ENCODE measurements at places on chromosomes 3 and 15.

DNA sequence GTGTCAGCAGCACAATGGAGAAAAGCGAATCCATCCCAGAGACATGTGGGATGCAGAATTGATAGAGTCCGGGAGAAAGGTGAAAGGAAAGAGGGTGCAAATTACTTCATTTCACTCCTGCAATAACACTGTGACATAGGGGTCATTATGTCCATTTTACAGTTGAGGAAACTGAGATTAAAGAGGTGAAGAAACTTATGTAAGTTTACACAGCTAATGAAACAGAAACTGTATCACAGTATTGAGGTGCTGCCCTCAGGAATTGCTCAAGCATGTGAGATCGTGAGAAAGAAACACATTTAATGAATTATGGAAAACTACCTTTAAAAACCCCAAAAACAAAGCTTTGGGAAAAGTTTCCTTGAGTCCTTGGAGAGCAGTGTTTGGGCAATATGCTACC is 103.6 kb upstream of the PFN2 start:
- no peak for DNase-seq

DNA sequence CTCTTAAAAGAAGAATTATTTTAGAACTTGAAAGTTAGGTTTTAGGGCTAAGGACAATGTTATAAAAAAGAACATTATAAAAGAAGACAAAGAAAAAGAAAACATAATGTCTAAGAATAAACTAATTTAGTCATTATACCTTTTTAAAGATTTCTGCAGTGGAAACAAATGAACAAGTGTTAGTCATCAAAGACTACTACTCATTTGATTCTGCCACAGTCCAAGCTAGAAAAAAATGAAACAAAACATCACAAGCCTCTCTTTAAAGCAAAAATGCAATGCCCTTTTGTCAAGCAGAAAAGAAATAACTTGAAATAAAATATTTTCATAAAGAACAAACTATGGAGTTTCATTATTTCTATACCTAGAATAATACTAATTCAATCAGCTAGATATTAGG is 102.0 kb downstream of the TBC1D5 start:
- DNase-seq = peak; percentile 78

- DNase-seq = peak; percentile 32
Observed at GRCh38 chr15:28096670-28097431, 2.3 kb downstream of the OCA2 start.

GRCh38 chr15:91561371-91562100 is 292.0 kb upstream of the SLCO3A1 start:
- peak; percentile 97 for DNase-seq

- peak; percentile 64 for DNase-seq
Observed at GRCh38 chr3:162141272-162141791, 644.7 kb downstream of the OTOL1 start.

DNA sequence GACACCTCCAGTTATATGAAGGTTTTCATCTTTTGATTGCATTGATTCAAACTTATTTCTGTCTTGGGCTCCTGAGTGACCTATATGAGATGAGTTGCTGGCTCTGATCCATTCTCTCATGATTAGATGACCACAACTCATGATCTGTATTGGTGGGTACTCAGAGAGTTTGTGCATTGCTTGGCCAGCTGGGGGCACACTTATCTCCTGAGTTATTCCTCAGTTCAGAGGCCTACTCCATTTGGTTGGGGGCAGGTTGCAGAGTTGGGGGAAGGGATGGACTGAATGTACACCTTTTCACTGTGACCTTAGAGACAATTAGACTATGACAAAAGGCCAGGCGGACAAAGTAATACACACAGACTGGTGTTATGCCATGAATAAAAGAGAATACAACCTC is 166.2 kb upstream of the SEMA6D start:
- peak; percentile 3 for DNase-seq

- no peak for DNase-seq
Observed at GRCh38 chr3:78913711-78914110, 854.1 kb downstream of the ROBO1 start.

DNA sequence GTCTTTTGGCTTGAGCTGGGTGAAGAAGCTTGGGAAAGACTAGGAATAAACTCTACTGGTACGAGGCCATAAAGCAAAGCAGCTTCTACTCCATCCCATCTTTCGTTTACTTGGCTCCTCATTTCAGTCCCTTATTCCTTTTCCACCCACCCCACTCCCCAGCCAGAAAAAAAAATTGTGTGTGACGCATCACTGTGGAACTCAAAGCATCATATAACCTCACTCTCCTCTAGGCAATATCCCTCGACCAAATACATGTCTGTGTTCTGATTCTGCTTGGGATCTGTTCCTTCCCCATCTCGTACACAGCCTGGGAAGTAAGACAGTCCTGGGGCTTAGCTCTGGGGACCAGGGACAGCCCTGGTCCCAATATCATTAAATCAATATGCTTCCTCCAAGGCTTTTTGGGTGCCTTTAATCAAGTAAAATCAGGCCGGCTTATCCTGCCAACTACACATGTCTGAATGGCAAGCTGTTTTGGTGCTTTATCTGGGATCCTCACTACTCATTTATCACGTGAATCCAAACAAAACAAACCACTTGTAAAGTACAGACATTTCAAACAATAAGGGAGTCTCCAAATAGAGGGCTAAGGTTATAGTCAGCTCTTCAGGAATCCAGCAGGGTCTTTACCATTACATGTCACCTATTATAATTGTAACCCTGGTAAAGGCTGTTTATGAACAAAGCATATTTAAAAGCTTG is 74.9 kb upstream of the ZBED2 start:
- peak; percentile 60 for DNase-seq

DNA sequence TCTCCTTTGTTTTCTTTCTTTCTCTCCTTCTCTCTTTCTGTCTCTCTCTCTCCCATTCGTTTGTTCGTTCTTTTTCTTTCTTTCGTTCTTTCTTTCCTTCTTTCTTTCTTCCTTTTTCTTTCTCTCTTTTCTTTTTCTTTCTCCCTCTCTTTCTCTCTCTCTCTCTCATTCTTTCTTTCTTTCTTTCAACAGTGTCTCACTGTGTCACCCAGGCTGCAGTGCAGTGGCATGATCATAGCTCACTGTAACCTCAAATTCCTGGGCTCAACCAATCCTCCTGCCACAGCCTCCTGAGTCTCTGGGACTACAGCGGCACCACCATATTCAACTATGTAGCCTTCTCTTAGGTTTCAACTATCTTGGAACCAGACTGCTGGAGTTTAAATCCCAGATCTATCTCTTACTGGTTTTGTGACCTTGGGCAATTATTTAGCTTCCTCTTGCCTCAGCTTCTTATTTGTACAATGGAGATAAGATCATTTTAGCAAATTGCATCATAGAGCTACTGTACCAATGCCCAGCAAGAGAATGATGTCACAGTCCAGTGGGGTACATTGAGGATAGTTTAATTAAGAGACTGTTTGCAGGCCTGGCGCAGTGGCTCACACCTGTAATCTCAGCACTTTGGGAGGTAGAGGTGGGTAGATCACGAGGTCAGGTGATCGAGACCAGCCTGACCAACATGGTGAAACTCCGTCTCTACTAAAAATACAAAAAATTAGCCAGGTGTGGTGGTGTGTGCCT is 27.3 kb upstream of the PARL start:
- DNase-seq = peak; percentile 15

DNA sequence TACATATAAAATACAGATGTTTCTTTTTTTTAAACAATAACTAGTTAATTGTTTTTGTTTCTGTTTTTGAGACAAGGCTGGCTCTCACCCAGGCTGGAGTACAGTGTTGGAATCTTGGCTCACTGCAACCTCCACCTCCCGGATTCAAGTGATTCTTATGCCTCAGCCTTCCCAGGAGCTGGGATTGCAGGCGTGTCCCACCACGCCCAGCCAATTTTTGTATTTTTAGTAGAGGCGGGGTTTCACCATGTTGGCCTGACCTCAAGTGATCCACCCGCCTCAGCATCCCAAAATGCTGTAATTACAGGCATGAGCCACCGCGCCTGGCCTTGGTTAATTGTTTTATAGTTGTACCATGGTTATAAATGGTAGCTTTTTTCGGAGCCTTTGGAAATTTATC is 72.3 kb downstream of the PIAS1 start:
- peak; percentile 49 for DNase-seq

GRCh38 chr3:156150434-156151066 is 30.2 kb downstream of the KCNAB1 start:
- DNase-seq = peak; percentile 82

DNA sequence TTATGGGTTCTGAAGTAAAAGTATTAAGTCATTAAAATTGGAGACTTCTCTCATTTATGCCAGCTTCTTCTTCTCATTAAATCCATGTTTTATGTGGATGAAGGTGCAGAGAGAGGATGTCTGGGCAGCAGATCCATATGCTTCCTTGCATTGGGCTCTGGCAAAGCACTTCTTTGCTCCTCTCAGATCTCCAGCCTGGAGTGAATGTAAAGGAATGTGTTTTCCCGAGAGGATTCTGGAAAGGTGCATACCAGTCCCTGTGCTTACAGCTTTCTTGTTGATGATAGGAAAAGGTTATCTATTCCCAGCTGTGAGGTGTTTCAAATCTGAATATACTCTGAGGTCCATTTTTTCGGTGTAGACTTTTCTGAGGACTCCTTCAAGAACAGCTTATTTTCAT is 79.9 kb upstream of the PEX5L start:
- DNase-seq = no peak

GRCh38 chr3:188567478-188568195 is 413.7 kb downstream of the LPP start:
- no peak for DNase-seq

DNA sequence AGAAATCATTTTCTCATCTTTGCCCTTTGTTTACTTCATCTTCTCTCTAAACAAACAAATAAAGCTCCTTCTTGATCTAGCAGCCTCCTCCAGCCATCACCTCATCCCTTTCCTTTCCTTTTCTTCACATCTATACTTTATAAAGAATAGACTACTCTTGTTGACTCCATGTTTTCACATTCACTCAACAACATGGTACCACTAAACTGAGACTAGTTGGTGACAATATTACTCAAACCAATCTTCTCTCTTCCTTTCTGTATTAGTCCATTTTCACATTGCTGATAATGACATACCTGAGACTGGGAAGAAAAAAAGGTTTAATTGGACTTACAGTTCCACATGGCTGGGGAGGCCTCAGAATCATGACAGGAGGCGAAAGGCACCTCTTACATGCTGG is 324.7 kb downstream of the SOX2 start:
- DNase-seq = no peak

GRCh38 chr3:134543113-134543512 is 57.3 kb downstream of the CEP63 start:
- no peak for DNase-seq

DNA sequence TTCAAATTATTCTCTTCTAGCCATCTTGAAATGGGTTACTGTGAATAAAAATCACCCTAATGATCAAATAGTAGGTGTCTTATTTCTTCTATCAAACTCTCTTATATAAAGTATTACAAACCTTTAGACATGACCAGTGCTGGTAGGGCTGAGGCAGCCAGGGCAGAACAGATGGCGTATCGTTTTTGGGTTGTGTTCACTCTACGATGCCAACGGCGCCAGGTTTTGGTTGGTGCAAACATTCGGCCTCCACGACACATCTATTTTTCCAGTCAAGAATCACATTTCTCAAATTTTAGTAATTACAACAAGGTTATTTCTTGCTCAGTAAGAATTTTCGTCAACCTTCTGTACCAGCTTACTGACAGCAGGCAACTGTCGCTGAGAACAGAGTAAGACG is 2.2 kb downstream of the RPL4 start:
- no peak for DNase-seq

GRCh38 chr3:73520931-73521461 is 103.7 kb downstream of the PDZRN3 start:
- peak; percentile 69 for DNase-seq

DNA sequence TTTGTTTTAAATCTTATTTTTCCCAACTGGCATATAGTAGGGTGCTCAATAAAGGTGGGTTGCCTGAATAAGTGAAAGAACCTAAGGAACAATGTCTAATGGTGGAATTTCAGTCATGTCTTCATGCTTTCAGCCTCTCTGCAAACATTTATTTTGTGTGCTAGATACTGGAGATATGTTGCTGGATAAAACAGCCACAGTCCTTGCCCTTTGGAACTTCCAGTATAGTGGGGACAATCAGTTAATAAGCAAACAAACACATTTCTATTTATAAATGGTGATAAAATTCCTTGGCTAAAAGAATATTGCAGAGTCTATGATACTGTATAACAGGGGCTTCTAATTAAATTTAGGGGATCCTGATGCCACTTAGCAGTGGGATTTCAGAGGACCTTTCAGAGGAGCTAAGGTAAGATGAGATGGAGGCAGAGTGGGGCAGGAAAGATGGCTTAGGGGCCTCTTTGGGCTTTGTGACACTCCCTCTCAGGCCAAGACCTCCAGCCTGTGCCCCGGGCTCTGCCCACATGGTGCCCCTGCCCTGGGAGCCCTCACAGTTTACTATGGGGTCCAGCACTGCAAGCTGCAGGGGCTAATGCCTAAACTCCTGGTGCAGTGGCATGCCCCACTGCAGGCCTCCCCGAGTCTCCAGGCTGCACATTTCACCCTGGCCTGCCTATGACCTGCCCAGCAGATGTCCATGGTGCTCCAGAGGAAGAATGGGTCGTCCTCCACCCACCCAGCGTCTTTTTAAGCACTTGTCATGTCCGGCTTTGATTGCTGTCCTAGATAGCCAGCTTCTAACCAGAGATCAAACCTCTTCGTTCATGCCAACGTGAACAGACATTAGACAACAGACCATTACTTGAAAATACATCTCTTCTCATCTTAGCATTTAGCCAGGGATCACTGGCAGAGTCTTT is 61.6 kb upstream of the PRR23C start:
- DNase-seq = no peak
